ENCODE measurements at places on chromosomes 3 and 15.

DNA sequence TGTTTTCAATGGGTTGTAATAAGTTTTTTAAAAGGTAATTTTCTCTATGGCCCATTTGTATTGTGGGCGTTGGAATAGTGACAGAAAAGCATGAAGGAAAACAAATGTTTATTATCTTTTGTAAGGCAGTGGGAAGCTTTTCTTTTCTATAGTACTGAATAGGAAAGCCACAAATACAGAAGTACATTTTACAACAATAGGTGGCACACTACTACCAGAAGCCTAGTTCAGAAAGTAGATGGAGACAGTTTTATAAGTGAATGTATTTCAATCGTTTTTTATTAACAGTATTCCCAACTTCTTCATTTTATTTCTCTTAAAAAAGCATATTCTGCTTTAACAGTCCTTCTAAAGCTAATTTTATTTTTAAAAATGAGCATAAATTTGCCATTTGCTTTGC, 296.7 kb downstream of the PTPRG start:
- H3K36me3 ChIP-seq = no peaks in the 10 kb centered on the region
- DNase-seq = no peak
- no peak overlapping the region for H3K27ac ChIP-seq
- H3K4me3 ChIP-seq = no peak overlapping the region
- no peaks in the 10 kb centered on the region for H3K27me3 ChIP-seq

GRCh38 chr15:95247071-95247984, 1016.0 kb downstream of the MCTP2 start:
- no peaks in the 10 kb centered on the region for H3K27me3 ChIP-seq
- H3K4me3 ChIP-seq = peak overlapping the region; percentile 43
- DNase-seq = peak; percentile 73
- peaks cover 8% of the 10 kb centered on the region for H3K36me3 ChIP-seq
- peaks cover 28% of the 10 kb centered on the region for H3K4me1 ChIP-seq

DNA sequence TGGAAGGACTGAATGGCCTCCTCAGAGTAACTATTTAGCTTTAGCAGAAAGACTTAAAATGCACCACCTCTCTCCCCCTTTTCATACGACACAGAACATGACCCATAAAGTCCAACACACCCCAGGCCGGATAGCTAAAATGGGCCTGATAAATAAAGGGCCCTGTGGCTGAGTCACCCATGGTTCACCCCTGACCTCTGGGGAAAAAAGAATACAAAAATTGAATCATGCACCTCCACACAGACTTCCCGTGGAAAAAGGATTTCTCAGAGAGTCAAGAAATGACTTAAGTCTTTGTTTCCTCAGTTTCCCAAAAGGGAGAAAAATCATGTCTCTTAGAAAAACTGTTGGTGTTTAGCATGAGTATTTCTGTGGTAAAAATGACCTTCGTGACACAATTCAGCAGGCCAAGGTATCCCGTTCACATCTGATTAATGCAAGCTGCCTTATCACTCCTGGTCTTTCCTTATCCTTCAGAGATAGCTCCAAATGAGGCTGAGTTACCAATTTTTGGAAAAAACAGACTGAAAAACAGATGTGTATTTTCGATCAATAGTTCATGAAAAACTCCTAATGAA, 34.0 kb upstream of the ARHGEF3 start:
- H3K36me3 ChIP-seq = no peaks in the 10 kb centered on the region
- H3K4me3 ChIP-seq = no peak overlapping the region
- peaks cover 16% of the 10 kb centered on the region for H3K4me1 ChIP-seq
- H3K27me3 ChIP-seq = no peaks in the 10 kb centered on the region
- DNase-seq = peak; percentile 17
- peak overlapping the region; percentile 11 for H3K27ac ChIP-seq

- H3K4me3 ChIP-seq = no peak overlapping the region
- DNase-seq = peak; percentile 64
- H3K36me3 ChIP-seq = no peaks in the 10 kb centered on the region
- no peak overlapping the region for H3K27ac ChIP-seq
- no peaks in the 10 kb centered on the region for H3K27me3 ChIP-seq
- peaks cover 13% of the 10 kb centered on the region for H3K4me1 ChIP-seq
Observed at GRCh38 chr3:142279965-142280590, 54.7 kb upstream of the GK5 start.

DNA sequence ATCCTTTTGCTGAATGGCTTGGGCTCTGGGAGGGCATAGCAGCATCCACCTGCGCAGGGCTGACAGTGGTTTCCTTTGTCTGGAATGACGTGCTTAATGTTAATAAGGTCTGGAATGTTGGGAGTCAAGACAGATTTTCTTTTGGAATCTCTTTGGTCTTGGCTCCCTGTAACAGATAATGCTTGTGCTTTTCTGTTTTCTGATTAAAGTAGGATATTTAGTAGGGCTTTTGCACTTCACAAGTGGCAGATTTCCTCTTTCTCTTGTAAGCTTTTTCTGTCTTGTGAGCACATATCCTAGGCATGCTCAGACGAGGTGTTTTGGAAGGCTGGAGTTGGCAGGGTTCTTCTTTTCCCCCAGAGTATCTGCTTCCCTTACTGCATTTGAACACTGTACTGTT, 189.6 kb downstream of the GHSR start:
- no peak for DNase-seq
- peaks cover 86% of the 10 kb centered on the region for H3K4me1 ChIP-seq
- peak overlapping the region; percentile 7 for H3K4me3 ChIP-seq
- H3K27me3 ChIP-seq = no peaks in the 10 kb centered on the region
- peak overlapping the region; percentile 76 for H3K27ac ChIP-seq

GRCh38 chr3:196326936-196327335, 8.9 kb upstream of the DYNLT2B start:
- H3K4me3 ChIP-seq = no peak overlapping the region
- H3K36me3 ChIP-seq = no peaks in the 10 kb centered on the region
- H3K4me1 ChIP-seq = peaks cover 6% of the 10 kb centered on the region
- H3K27me3 ChIP-seq = no peaks in the 10 kb centered on the region
- no peak for DNase-seq
- H3K27ac ChIP-seq = no peak overlapping the region

DNA sequence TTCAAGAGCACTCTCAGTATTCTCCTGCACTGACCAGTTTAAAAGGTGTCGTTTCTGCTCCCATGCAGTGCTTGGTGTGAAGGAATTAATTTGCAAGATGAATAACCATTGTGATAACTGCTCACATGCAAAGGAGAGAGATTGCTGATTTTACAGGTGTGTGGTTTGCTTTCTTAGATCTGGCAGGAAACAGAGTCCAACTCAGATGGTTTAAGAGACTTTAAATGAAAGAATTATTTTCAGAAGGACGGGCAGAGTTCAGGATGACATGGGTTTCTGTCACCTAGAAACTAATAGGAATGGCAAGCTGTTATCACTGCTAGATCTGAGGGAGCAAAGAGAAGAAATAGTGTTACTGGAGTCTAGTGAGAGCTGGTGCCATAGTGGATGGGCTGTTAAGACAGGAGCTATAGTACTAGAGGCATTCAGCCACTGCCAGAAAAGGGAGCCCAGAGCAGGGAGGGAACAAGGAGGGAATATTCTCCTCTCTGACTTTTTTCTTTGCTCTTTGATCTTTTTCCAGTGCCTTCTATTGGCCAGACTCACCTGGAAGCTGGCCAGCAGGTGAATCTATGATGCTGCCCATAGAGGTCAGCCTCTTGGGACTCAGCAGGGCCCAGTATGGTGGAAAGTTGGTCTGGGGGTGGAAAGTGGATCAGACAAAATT, 14.9 kb downstream of the ATXN7 start:
- peak; percentile 4 for DNase-seq
- no peak overlapping the region for H3K27ac ChIP-seq
- H3K27me3 ChIP-seq = no peaks in the 10 kb centered on the region

DNA sequence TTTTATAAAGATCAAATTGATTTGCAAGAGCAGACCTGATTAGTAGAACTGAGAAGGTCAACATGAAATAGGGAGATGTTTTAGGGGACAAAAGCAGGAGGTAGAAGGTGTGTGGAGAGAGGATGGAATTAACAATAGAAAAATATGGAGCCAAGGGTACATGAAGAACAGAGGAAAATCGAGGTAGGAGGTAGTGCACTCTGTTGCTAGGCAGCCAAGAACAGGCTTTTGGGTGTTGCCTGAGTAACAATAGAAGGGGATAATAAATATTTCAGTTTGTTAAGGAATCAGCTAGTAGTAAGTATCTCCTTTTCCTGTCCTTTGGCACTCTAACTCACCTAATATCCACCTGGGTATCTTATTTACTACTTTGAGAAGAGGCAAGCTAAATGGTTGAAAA, 9.2 kb downstream of the SPESP1 start:
- H3K27me3 ChIP-seq = no peaks in the 10 kb centered on the region
- no peaks in the 10 kb centered on the region for H3K36me3 ChIP-seq
- DNase-seq = no peak
- no peak overlapping the region for H3K4me3 ChIP-seq

GRCh38 chr15:58314593-58315216, 117.1 kb upstream of the LIPC start:
- H3K27ac ChIP-seq = no peak overlapping the region
- H3K36me3 ChIP-seq = peaks cover 4% of the 10 kb centered on the region
- no peak overlapping the region for H3K4me3 ChIP-seq
- H3K27me3 ChIP-seq = no peaks in the 10 kb centered on the region
- DNase-seq = no peak
- peaks cover 8% of the 10 kb centered on the region for H3K4me1 ChIP-seq

DNA sequence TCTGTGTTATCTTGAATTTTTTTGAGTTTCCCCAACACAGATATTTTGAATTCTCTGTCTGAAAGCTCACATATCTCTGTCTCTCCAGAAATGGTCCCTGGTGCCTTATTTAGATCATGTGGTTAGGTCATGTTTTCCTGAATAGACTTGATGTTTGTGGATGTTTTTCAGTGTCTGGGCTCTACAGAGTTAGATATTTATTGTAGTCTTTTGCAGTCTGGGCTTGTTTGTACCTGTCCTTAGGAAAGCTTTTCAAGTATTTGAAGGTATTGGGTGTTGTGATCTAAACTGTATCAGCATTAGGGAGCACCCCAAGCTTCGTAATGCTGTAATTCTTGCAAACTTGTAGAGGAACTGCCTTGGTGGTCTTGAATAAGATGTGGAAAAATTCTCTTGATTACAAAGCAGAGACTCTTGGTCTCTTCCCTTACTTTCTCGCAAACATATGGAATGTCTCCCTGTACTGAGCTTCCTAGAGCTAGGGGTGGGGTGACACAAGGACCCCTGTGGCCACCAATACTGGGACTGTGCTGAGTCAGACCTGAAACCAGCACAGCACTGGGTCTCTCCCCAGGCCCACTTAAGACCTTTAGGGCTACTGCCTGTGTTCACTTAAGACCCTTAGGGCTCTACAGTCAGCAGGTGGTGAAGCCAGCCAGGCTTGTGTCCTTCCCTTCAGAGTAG, 26.5 kb downstream of the TM4SF18 start:
- H3K4me1 ChIP-seq = peaks cover 27% of the 10 kb centered on the region
- no peak overlapping the region for H3K4me3 ChIP-seq
- no peaks in the 10 kb centered on the region for H3K36me3 ChIP-seq
- no peak for DNase-seq
- no peak overlapping the region for H3K27ac ChIP-seq

GRCh38 chr3:155605571-155605970, 139.3 kb downstream of the PLCH1 start:
- H3K27me3 ChIP-seq = no peaks in the 10 kb centered on the region
- H3K4me1 ChIP-seq = peaks cover 43% of the 10 kb centered on the region
- peak; percentile 43 for DNase-seq
- H3K36me3 ChIP-seq = no peaks in the 10 kb centered on the region

DNA sequence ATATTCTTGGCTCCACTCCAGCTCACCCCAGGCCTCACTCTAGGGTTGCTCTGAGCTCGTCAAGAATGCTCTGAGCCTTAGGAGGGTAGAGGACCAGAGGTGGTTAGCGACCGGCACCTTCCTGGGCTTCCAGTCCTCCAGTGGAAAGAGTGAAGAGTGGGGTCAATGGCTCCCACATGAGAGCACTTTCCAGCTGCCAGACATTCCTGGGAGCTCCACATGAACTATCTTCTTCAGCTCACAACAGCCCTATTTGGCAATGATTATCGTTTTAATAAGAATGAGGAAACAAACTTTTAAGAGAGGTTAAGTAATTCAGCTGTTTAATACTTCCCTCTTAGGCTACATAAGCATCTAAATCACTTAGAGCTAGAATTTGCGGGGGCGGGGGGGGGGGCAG, 139.3 kb downstream of the STT3B start:
- peaks cover 7% of the 10 kb centered on the region for H3K4me1 ChIP-seq
- DNase-seq = no peak
- H3K27ac ChIP-seq = no peak overlapping the region
- peaks cover 13% of the 10 kb centered on the region for H3K36me3 ChIP-seq
- H3K4me3 ChIP-seq = no peak overlapping the region

- no peaks in the 10 kb centered on the region for H3K4me1 ChIP-seq
- peaks cover 13% of the 10 kb centered on the region for H3K27me3 ChIP-seq
- H3K36me3 ChIP-seq = no peaks in the 10 kb centered on the region
- no peak overlapping the region for H3K27ac ChIP-seq
Observed at GRCh38 chr15:98369081-98369716, 279.1 kb upstream of the IGF1R start.

DNA sequence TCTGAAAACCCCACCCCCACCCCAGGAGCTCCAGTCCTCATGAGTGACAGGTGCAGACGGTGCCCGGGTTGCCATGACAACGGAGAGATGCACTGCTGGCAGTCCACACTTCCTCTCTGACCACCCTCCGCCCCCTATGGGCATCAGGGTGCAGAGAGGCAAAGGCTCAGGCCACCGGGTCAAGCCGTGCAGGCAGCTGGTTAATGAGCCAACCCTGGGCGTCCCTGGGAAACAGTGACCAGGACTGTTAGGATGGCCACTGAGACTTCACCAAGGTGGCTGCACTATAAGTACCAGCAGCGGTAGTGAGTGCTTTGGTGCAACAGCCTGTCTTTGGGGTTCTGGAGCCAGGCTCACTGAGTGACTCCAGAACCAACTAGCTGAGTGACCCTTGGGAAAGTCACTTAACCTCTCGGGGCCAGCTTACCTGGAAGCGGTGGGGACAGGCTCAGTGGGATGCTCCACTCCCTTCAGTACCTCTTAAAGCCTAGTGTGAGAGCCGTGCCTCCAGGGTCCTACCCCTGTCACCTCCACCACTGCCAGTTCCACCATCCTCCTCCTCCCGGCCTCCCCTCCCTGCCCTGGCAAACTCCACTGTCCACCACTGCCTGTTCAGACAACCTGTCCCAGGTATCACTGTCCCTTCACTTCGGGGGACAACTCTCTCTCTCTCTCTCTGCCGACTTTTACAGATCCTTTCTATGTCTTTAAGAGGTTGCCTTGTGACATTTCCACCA, 121.0 kb upstream of the PRR20G start:
- H3K4me3 ChIP-seq = no peak overlapping the region
- H3K36me3 ChIP-seq = no peaks in the 10 kb centered on the region
- H3K27ac ChIP-seq = no peak overlapping the region
- peak; percentile 5 for DNase-seq
- peaks cover 7% of the 10 kb centered on the region for H3K4me1 ChIP-seq

DNA sequence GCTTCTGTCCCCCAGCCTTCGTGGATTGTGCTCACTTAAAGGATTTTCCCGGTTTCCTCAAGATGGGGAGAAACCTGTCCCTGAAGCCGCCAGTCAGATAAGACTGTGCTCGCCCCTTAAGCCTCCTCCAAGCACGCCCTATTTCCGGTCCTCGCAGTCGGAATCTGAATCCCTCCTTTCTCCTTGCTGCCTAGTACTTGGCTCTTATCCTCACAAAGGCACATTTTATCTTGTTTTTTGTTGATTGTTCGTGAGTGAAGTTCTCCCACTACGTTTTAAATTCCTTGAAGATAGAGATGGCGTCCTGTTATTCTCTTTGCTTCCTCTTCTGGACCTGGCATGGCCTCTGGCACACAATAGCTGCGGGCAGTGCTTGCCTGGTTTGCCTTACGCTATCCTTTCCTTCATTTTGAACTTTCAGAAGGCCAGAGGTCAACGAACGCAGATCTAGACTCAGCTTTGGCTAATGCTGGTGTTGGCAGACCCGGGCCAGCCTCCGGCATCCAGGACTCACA, 1.7 kb downstream of the CLDN11 start:
- H3K4me3 ChIP-seq = no peak overlapping the region
- DNase-seq = no peak
- H3K4me1 ChIP-seq = peaks cover 8% of the 10 kb centered on the region
- peaks cover 11% of the 10 kb centered on the region for H3K36me3 ChIP-seq
- no peaks in the 10 kb centered on the region for H3K27me3 ChIP-seq

Data from Calu3 (cell line).